ENCODE measurements at places on chromosomes 4 and X.

DNA sequence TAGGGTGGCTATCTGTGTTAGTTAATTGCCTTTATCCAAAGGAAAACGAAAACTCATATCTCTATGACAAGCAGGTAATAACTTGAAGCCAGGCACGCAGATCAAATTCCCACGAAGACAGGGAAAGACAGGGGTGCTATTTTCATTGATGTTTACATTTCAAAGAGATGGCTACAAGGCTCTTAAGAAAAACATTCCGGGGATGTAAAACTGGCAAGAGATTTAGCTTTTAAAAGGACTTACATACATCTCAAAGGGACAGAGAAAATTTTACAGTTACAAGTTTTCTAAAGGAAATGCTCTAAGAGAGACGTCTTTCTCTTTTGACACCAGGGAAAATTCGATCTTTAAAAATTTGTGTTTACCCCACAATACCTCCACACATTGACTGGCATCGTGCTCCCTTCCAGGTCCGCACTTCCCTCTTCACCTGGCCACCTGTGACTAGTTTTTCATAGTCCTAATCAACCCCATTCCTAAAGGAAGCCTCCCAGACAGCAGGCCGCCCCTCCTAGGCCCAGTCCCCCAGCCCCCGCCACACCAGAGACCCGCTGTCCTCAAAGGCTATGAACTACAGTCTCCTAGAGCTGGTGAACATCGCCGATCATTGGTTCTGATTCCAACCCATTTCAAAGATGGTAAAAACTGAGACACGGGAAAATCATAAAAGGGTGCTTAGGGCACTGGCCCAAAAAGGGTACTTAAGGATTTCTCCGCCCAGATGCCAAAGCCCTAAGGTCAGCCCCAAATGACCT is 649 bp upstream of the ARAF start:
- DNase-seq = no peak

GRCh38 chr4:130851932-130852331 is 1756.0 kb downstream of the C4orf33 start:
- DNase-seq = no peak

DNA sequence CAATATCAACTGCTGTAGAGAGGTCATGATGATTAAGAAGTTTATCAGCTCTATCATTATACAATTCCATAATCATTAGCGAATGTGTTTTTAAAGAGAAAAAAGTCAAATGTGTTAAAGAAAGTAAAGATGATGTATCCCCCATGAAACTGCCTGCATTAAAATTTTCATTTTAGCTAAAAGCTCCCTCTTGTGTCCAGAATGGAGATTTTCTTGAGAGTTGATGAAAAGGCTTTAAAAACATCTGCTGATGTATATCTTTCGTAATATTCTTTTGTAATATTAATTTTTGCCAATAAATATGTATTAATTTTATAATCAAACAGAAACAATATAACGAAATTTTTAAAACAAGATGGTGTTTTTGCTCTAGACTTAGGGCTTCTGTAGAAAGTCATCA is 52.1 kb upstream of the LHFPL1 start:
- no peak for DNase-seq

DNA sequence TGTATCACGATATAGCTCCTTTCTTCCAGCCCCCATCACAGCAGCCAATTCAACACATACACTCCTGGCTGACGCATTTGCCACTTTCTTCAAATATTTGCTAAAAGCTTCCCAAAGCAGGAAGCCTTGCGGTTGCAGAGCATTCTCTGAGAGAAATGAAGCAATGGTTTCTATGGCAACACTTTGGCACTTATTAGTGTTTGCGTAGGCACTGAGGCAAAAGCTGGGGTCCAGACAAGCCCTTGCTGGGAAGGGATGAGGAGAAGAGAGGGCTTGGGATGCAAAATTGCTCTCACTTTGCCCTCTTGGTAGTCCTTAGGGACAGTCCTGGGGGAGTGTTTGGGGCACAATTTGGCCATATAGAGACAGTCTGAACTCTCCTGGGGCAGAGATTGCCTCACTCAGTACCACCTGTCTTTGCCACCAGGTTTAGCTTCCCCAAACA is 55.0 kb upstream of the PAK3 start:
- no peak for DNase-seq

GRCh38 chrX:39336671-39337311 is 535.5 kb downstream of the MID1IP1 start:
- no peak for DNase-seq

GRCh38 chrX:132491191-132491590 is 2.4 kb upstream of the MBNL3 start:
- DNase-seq = no peak

DNA sequence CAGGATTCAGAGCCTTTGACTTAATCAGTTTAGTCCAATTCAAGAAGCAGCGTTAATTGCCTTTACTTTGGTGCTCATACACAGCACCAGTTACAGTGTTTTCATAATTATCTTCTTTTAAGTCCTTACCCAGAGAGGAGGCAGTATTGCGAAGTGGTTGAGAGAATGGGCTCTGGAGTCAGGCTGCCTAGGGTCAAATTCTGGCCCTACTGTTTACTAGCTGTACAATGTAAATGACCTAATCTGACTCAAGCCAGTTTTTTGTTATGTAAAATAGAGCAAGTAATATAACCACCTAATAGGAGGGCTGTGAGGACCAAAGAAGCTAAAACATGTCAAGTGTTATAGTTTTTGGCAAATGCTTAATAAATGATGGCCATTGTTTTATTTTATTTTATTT is 27.6 kb downstream of the WDR44 start:
- DNase-seq = peak; percentile 14

- DNase-seq = no peak
Measured at GRCh38 chr4:138916763-138917162, 98.8 kb upstream of the NOCT start.

- DNase-seq = no peak
Measured at GRCh38 chrX:67601771-67602170, 58.0 kb downstream of the AR start.

GRCh38 chrX:51837921-51838320 is 55.5 kb upstream of the MAGED1 start:
- no peak for DNase-seq

DNA sequence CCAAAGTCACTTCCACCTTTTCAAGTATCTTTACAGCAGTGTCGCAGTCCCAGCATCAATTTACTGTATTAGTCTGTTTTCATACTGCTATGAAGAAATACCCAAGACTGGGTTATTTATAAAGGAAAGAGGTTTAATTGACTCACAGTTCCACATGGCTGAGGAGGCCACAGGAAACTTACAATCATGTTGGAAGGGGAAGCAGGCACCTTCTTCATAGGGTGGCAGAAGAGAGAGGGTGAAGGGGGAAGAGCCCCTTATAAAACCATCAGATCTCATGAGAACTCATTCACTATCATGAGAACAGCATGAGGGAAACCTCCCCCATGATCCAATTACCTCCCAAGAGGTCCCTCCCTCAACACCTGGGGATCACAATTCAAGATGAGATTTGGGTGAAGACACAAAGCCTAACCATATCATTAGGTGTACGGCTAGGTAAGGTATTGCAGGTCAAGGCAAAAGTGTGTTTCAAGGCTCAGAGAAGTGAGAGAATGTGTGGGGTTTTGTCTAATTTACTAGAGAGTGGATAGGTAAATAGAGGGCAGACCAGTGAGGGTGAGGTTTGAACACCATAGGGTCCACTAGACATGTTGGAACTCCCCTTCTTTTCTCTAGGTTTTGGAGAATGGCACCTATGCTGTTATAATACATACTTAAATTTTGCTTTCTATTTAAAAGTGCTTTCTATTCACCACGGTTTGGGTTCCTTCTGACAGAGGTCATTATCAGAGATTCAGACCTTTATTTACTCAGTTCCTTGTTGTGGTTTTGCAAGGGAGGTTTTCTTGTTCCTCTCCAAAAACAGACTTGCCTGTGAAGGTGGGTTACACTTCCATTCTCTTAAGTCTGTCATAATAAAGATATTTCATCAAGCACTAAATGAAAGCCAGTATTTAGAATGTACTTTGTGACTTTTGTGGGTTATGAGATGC is 186.6 kb downstream of the CPEB2 start:
- DNase-seq = no peak

DNA sequence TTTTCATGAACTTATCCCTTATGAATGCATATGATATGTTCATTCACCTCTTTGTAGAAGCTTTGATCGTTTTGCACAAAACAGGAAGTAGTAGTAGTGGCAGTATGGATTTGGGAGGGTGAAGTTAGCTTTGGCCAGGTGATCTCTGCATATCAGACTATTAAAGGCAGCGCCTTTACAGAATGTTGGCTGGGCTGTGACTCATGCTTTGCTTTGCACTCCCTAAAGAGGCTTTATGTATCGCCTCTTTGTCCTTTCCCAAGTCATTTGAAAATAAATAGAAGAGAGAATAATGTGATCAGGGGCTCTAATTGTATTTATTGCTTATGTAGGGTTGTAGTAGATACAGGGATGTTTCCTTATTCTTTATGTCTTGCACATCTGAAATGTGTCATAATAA is 50.4 kb downstream of the SHROOM3 start:
- no peak for DNase-seq

DNA sequence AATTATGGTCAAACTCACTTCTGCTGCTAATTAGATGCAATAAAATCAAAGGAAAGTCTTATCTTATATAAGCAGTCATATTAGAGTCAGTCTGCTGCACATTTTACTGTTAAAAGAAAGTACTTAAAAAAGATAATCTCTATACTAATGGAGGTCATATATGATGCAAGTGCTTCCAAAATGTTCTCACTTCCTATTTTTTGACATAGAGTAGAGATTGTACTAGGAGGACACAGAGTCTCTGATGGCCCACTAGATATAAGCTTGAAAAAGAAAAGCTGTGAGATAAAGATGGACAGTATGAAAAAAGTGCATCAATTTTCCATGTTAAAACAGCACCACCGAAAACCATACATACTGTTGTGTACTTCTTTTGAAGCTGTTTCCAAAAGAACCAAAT is 196.9 kb downstream of the KLHL13 start:
- no peak for DNase-seq

- no peak for DNase-seq
Measured at GRCh38 chr4:187176261-187176910, 452.7 kb upstream of the FAT1 start.

GRCh38 chrX:69143530-69143929 is 21.7 kb downstream of the PJA1 start:
- DNase-seq = no peak

DNA sequence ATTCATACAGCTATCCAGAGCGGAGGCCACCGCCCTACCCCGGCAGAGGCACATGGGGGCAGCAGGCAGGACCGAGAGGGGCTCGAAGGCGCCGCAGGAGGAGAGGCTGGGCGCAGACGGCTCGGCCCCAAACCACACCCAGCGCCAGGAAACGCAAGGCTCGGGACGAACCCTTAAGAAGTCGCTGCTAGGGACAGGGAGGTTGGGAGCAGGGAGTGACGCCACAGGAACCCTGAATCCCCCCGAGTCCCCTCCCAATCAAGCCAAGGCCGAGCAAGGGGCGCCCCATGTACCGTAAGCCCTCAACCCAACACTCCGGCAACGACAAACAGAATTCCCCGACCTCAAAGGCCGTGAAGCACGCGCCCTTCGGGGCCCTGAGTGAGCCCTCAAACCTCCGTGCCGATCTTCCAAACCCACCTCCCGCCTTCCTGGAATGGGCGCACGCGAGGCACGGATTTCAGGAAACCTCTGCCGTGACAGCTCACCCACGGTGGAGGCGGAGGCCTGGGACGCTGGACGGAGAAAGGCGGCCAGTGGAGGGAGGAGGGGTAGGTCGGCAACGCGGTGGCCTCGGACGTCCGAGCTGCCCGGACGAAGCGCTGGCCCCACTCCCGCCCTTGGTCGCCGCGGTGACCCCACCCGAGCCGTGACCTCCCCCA is 1.8 kb downstream of the ZFYVE28 start:
- DNase-seq = peak; percentile 54

DNA sequence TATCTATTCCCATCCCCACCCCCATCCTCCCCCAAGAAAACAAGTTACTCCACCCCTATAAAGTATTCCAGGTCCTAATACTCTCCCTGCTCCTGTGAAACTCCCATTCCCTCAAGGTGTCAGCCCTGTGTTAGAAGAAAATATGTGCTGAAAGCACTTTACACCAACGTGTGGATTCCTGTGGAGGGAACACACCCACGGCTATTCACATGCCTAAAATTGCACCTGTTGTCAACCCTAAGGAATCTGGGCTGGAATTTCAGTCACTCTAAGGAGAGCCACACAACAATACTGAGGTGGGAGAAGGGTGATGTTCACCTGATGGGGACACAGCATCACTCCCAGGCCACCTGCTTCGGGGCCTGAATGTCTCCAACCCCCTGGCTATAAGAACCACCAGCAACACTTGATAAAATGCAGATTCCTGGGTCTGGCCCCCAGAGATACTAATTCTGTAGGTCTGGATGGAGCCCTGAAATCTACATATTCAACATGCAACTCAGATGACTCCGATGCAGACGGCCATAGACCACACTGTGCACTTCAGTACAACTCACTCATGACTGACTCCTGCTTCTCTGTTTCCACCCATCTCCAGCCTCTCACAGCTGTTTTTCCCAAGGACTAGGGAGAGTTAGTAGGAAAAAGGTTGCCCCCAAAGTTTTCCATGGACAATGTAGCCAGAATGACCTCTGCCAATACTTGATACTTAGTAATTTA is 15.8 kb downstream of the SCD5 start:
- DNase-seq = no peak

DNA sequence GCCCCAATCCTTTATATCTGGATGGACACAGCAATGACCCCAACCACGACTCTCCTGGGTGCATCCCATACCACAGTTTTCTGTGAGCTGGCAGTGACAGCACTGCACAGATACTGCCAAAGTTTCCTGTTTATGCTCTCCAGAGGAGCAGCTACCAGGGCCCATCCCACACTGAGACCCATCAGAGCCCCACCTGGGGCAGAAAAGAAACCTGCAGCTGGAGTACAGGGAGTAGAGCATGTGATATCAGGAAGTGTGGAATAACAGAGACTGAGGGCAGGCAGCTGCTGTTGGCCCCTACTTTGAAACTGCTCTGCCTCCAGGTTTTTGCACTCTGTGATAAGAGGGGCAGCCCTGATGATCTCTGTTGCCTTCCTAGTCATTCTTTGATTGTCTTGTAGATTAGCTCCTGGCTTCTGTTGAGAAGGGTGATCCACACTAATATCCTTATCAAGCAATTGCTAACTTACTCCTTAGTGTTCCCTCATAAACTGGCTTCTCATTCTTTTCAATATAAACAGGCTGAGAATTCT is 526.3 kb upstream of the TECRL start:
- DNase-seq = no peak

GRCh38 chr4:35463251-35463952 is 780.9 kb downstream of the ARAP2 start:
- no peak for DNase-seq

- DNase-seq = peak; percentile 37
Measured at GRCh38 chr4:176150356-176150682, 45.1 kb downstream of the SPATA4 start.

- no peak for DNase-seq
Measured at GRCh38 chr4:40750461-40751258, 905 bp downstream of the NSUN7 start.

GRCh38 chrX:39169976-39170375 is 368.7 kb downstream of the MID1IP1 start:
- DNase-seq = no peak

- no peak for DNase-seq
Measured at GRCh38 chrX:110419512-110419911, 60.9 kb downstream of the RTL9 start.

GRCh38 chr4:86330961-86331742 is 28.7 kb downstream of the MAPK10 start:
- DNase-seq = peak; percentile 74

GRCh38 chr4:123398853-123399626 is 2.4 kb downstream of the SPRY1 start:
- peak; percentile 60 for DNase-seq

- peak; percentile 11 for DNase-seq
Measured at GRCh38 chrX:36908801-36909675, 99.1 kb upstream of the FAM47C start.

GRCh38 chrX:74925225-74926088 is at the start of gene NEXMIF:
NEXMIF (minus strand) TSS chrX:74925452.
- peak; percentile 54 for DNase-seq
